ENCODE measurements at places on chromosomes 13 and 19.

GRCh38 chr13:72473321-72473720 is 254.1 kb downstream of the MZT1 start:
- no peak for DNase-seq

DNA sequence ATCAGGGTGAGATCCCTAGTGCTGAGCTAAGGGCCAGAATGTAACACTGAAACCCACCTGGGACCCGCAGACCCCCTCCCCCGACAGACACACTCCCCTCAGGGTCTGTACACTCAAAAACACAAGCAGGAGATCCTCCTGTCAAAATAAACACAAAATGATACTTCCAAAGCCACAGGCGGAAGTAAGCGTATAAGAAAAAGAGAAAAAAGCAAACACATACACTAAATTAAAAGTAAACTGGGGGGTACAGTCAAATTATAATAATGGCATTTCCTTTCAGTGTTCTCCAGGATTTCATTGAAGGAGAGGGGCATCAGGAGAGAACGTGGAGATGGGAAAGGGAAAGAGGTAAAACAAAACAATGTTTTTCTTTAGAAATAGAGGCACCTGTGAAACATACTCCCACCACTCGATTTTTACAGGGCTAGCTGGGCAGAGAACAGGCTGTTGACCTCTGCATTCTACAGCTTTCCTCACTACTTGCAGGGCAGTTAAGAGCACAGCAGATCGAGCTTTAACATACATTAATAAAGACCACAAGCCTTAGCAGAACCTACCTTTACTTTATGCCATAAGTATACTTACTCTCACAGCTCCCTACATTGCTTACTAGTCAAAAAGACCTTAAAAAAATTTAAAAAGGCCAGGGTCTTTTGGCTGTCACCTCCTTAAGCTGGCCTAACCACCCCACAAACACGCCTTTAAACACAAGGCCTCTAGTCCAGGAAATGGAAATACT is 5.3 kb downstream of the ZIC5 start:
- no peak for DNase-seq

DNA sequence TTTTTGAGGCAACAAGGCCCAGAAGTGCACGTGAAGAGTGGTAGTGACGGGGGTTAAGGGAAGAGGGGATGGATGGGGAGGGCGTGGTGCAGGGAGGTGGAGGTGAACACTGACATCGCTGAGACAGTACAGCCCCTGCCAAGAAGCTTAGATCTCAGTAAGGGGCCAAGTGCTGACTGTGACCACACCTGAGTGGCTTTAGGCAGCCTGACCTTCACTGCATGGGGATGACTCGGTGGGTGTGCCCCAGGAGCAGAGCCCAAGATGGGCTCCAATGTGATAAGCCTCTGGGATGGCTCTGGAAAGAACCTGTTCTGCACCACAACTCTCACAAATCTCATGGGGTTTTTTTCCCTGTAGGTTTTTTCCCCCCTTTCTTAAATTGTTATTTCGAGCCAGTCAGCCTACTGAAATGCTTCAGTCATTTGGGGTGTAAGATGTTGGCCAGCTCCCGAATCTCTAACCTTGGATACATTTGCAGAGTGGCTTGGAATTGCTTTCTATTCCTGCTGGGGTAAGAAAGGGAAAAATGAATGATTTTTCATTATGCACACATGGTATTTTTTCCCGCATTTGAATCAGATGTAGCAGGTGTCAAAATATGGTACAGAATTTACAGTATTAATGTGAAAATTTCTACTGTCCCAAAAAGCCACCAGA is 165.0 kb downstream of the TM9SF2 start:
- DNase-seq, result no peak

DNA sequence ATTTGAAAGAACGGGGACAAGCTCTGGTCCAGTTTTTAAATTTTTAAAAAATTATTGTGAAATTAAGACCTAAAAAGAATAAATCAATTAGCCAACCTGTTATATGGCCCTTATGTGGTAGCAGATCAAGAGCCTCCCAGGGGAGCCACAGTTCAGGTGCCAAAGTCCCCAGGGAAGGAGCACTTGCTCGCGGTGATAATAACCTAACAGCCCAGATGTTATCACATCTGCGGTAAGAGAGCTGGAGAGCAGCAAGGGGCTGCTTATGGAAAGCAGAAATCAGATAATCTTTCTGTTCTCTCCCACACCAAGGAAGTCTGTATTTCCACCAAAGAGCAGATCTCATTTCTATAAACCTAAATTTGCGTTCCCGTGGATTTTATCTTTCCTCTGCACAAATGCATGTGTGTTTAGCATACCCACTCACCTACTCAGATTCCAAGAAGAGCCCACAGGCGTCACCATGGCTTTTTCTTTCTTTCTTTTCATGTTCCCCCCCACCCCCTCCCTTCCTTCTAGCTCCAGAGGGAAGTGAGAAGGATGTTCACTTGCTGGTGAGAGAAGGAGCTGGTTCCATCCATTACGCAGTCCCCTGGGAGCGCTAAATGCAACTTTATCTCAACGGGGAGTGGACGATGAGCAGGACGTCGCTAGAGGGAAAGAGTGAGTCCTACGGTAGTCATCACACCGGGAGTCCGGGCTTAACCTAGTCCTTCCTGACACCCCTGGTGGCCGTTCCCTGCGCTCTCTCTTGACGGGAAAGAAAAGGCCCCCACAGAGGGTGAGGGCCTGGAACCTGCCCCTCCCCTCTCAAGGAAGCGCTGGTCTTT is 1.6 kb upstream of the POU4F1 start:
- peak; percentile 79 for DNase-seq

- no peak for DNase-seq
These were observed 1635.8 kb downstream of the PCDH9 start for GRCh38 chr13:65594298-65594781.

GRCh38 chr13:111552891-111553655 is 232.6 kb downstream of the TEX29 start:
- no peak for DNase-seq

GRCh38 chr13:101570410-101570809 is 117.9 kb downstream of the ITGBL1 start:
- DNase-seq, result no peak

GRCh38 chr13:99958406-99959126 is 13.0 kb downstream of the ZIC5 start:
- no peak for DNase-seq

- no peak for DNase-seq
These were observed 231.5 kb upstream of the SPRY2 start for GRCh38 chr13:80572308-80572922.

GRCh38 chr19:15042826-15043225 is 6.5 kb upstream of the CASP14 start:
- no peak for DNase-seq

- DNase-seq, result peak; percentile 30
These were observed 801 bp downstream of the QTRT1 start for GRCh38 chr19:10701955-10702525.

- DNase-seq, result no peak
These were observed 870.7 kb downstream of the PCDH9 start for GRCh38 chr13:66359393-66359792.

DNA sequence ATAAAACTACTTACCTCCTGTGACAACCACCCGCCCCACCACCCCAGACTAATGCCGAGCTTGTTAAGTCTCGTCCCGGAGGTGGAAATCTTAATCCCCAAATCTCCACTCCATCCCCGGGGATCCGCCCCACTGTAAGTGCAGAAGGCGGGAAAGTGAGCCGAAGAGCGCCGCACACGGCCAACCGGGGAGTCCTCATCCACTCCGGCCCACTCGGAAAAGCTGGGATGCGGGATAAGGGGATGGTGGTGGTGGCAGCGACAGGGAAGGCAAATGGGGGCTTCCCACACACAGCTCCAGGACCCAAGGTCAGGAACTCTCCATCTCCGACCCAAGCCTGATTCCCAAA is 621 bp downstream of the FBL start:
- no peak for DNase-seq

DNA sequence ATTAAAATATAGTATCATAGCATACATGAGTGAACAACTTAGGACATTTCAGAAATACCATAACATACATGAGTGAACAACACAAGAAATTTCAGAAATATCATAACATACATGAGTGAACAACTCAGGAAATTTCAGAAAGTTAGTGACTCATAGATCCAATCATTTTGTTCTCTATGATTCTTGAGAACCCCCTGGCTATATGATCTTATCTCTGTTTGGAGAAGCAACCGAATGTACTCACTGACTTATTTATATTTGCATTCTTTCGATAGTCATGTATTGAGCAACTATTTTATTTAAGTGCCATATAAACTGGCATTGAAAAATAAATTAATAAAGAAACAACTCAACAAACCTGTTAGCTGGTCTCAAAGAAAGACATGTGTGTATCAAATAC is 251.1 kb downstream of the EFNB2 start:
- no peak for DNase-seq

DNA sequence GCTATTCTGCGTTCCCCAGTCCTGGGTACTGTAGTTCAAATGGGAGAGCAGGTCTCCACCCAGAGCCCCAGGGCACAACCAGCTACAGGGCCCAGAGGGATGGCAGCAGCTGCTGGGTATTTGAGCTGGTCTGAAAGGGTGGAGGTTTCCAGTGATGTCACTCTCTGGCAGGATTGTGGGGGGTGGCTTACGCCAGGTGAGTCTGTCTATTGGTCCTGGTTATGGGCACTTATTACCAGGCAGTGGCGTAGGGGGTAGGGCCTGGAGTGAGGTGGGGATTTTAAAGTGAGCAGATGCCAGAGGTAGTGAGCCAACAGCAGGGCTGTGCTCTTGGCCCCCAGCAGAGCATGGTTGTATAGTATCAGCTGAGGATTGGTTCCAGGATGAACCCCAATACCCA is 6.2 kb downstream of the RPS19 start:
- peak; percentile 16 for DNase-seq

GRCh38 chr19:17953316-17953801 is 13.5 kb upstream of the KCNN1 start:
- no peak for DNase-seq

DNA sequence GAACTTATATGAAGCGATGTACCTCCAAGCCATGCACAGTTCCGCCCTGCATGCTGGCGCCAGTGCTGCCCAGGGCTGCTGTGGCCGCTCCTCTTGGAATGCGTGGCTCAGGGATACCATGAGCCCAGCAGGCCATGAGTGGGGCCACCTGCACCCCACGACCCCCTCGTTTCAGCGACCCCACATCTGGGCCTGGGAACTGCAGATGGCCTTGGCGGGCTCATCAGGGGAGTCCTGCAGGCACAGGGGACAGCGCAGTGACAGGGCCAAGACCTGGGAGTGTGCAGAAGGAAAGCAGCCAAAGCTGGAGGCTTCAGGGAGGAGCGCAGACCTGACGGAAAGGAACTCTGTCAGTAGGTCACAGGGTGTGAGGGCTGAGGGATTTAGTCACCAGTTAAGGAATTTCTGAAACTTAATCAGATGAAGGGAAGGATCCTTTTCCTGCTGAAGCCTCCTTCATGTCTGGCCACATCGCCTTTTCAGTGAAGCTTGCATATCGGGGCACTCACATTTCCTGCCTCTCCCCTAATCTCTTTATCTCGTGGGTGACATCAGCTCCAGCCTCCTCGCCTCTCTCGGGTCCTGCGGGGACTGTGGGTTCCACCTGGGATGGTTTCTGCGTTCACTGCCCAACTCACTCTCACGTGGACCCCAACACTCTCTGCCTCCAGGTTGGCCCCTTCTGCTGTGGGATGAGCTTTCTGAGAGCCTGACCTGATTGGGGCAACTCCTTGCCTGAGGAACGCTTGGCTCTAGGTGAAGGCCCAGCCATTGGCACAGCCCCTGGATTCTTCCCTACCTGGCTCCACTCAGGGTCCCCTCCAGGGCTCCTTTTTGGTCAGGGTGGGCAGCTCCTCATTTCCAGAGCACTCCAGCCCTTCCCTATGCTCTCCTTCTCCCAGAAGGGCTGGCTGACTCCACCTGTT is 123.5 kb downstream of the CRYL1 start:
- DNase-seq, result no peak

- DNase-seq, result no peak
These were observed 18.0 kb downstream of the TCF3 start for GRCh38 chr19:1634242-1634937.

- no peak for DNase-seq
These were observed 171.4 kb downstream of the FOXO1 start for GRCh38 chr13:40494946-40495620.

GRCh38 chr19:52734331-52734892 is 432 bp downstream of the ZNF611 start:
- peak; percentile 37 for DNase-seq

- no peak for DNase-seq
These were observed 350.7 kb downstream of the LMO7 start for GRCh38 chr13:75986818-75987217.

DNA sequence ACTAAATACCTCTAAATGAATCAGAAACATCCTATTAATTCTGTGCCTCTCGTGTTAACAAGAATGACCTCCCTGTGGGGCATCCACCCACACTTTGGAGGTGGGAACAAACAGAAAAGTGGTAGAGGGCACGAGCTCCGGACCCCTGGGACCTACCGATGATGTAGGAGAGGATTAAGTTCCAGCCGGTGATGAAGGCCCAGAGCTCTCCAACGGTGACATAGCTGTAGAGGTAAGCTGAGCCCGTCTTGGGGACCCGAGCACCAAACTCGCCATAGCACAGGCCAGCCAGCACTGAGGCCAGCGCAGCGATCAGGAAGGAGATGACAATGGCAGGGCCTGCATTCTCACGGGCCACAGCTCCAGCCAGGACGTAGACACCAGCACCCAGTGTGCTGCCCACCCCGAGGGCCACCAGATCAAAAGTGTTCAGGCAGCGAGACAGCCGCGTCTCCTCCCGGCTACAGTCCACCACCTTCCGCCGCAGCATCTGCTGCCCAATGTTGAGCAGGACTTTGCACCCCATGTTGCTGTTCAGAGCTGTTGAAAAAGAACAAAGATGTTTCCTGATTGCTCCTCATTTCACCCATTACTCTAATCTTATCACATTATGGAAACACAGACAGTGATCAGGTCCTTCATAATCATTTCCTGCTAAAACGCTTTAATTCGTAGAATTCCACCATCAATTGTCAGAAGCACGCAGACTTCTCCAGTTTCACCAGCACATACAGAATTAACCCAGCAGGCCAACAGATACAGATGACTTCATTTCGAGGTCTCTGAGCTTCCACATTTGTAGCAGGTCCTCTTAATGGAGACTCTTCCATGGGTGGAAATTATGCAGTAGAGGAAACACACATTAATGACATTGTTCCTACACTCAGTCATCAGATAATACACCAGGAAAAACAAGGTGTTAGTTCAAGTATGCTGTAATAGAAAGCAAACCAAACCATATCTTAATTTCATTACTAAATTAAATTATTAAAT is 59.5 kb downstream of the SLC7A1 start:
- DNase-seq, result no peak

GRCh38 chr13:95834134-95834765 is 157.3 kb downstream of the DNAJC3 start:
- DNase-seq, result peak; percentile 61

DNA sequence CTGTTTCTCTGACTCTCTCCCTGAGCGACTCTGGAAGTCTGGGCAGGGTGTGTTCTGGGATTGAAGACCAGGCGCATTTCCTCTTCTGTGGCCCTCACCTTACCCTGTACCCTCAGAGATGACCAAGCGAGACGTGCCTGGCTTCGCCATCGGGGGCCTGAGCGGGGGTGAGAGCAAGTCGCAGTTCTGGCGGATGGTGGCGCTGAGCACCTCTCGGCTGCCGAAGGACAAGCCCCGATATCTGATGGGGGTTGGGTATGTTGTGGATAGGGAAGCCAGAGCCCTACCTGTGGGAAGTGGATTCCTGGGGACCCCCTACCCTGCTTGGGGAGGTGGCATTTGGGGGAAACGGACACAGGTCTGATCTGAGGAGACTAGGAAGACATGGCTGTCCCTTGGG is 5.8 kb upstream of the DNM2 start:
- no peak for DNase-seq

- no peak for DNase-seq
These were observed 54.1 kb upstream of the RFXAP start for GRCh38 chr13:36764957-36765356.
